Activated T-cell treated with anti-CD3 and anti-CD28 coated beads for 4 hours (primary cell): ENCODE measurements at places on chromosomes 11 and 22.

DNA sequence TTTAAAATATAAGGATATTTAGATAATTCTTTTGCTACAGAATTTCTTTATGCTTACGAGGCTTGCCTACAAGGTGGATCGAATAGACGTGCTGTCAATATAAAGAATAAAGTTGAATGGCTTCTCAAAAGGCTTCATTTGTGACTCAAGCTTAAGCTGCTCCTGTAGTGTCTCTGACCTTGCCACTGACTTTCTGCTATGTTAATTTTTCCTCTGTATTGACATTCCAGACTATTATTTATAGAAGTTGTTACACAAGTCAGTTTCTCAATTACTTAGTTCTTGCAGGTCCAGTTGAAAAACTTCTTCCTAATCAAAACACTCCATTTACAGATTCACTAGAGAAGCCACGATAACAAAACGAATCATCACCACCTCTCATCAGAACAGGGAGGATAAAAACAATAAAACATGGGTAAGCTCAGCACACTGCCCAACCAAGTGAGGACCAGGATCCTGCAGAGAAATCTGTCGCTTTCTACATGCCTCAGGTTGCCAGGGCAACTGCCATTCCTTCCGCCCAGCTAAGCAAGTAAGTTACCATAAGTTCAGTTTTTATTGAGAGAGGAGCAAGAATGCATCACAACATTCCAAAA, 39.0 kb upstream of the CHKA start:
- DNase-seq = no peak

DNA sequence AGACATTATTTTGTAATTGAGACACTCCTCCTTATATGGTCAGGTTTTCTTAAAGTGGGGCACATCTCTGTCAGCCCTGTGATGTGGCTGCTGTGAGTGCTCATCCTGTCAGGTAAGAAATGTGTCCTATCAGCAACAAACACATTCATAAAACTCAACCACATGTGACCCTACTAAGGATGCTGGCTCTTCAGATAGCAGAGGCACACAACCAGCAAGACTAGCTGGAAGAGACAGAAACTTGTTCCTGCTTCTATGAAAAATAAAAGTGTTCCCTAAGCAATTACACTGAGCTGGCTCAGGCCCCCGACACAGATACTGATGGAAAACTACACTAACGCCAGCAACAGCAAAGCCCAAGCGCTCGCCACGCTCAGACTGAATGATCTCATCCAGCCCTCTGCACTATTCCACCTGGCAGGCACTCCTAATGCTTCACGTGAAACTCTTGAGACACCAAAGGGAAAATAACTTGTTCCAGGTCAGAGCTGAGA, 49.8 kb upstream of the CYP2D6 start:
- no peak for DNase-seq

- no peak for DNase-seq
These were observed 80.9 kb upstream of the MYO18B start for GRCh38 chr22:25661073-25661472.

- DNase-seq = no peak
These were observed 26.9 kb downstream of the CD82 start for GRCh38 chr11:44592125-44592940.

DNA sequence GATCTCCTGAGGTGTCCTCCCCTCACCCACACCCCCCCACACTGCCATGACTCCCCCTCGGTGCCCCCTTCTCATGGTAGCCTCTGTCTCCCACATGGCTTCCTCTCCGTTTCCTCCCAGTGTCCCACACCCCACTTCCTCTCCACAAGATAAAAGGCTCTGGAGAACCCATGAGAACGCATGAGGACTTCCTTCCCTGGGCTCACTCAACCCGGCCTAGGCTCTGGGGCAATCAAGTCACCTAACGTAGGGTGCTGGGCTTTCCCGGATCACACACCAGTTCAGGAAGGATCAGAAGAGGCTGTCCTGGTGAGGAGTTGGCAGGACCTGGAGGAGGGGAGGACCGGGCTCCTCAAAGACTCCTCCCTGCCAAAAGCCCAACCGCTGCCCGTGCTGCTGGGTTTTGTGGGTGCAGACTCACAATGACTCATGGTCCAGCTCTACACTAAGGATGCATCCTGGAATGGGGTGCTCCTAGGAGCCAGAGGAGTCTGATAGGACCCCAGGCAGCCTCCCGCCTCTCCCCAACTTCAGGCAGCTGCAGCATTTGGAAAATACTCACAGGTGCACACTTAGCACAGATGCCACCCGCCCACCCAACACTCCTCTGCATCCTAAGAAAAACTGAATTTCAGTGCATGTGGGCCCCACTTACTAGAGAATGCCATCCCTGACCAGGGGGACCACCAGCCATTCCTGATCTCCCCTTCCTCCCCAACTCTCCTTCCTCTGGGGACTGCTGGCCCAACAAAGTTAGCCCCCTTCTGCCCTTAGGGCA, 21.0 kb downstream of the SLC22A12 start:
- DNase-seq = no peak

DNA sequence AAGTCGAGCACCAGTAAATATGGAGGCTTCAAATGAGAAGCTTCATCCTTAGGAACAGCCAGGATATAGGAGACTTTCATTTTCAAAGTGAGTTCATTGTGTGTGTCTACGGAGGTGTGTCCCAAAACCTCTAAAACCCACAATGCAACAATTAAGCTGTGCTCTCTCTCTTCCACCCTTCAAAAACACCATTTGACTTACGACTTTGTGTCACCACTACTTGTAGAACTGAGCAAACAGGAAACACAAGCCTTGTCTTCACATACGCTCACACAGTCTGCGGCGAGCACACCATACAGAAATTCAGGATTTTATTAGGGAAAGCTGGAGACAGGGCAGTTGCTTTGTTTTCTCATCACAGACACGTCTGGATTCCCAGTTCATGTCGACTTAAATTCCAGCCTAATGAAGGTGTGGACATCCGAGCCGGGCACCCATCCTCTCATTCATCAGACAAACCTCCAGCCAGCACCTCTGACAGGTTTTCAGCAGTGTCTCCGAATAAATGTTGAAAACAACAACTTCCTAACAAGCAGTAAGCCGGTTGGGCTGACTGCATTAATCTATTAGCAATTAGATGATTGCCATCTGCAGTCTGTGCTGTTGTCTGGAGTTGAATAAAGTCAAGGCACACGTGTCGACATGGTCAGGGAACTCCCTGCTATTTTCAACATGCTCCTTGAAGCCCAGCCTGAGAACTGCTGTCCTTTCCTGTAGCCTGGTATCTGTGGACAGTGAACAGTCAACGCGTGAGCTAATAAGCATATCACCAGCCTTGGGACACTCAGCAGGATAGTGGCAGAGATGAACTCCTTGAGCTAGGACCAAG, 1411.1 kb downstream of the BRD1 start:
- no peak for DNase-seq

DNA sequence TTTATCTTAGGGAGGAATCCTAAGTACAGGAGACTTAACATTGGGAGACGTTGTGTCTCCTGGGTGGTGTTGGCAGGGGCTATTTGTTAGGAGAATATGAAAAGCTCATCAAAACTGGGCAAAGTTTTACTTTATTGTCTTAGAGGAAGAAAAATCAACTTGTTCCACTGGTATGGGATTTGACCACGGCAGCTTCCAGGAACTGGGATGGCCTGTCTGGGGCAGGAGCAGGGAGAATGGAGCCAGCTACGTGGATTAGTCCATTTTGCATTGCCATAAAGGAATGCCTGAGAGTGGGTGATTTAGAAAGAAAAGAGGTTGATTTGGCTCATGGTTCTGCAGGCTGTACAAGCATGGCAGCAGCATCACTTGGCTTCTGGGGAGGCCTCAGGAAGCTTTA, 198.4 kb downstream of the ADAMTS15 start:
- DNase-seq = no peak

DNA sequence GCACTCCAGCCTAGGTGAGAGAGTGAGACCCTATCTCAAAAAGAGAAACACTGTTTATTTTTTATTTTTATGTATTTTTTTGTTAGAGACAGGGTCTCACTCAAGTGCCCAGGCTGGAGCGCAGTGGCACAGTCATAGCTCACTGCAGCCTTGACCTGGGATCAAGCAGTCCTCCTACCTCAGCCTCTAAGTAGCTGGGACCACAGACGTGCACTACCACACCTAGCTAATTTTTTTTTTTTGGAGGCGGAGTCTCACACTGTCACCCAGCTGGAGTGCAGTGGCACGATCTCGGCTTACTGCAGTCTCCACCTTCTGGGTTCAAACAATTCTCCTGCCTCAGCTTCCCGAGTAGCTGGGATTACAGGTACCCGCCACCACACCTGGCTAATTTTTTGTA, 6.4 kb downstream of the RBX1 start:
- DNase-seq = no peak

GRCh38 chr11:66221012-66221411, 47.4 kb upstream of the RAB1B start:
- DNase-seq = no peak

DNA sequence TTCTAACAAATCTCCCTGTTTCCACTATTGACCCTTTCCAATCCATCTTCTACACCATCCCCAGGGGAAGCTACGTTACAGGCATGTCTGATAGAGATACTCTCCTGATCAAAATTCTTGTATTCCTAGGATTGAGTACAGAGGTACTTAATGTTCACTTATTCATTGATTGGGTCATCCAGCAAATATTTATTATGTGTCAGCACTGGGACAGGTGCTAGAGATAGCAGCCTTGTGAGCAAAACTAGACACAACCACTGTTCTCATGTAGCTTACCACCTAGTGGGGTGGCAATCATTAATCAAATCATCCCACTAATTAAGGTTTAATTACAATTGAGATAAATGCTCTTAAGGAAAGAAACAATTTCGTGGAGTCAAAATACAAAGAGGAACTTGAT, 9.4 kb upstream of the RTCB start:
- DNase-seq = no peak

DNA sequence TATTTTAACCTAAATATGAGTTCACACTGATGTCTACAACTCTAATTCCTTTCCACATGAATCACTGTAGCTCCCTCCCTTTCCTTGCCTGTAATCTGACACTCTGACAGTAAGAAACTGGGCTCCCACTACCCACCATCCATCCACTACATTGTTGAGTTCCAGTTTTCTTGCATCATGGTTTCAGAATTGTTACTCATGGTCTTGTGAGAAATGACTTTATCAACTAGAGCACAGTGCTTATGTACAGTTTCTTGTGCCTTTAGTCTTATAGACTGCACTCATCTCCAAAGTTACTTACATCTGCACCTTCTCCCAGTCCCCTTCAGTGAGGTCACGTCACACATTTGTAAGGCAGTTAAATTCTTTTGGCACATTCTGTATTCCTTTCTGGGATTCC, 78.6 kb downstream of the RTL6 start:
- no peak for DNase-seq

GRCh38 chr22:44125421-44125820, 55.3 kb upstream of the PARVG start:
- DNase-seq = no peak

GRCh38 chr11:64624883-64625481, 34.0 kb downstream of the SLC22A12 start:
- DNase-seq = no peak

DNA sequence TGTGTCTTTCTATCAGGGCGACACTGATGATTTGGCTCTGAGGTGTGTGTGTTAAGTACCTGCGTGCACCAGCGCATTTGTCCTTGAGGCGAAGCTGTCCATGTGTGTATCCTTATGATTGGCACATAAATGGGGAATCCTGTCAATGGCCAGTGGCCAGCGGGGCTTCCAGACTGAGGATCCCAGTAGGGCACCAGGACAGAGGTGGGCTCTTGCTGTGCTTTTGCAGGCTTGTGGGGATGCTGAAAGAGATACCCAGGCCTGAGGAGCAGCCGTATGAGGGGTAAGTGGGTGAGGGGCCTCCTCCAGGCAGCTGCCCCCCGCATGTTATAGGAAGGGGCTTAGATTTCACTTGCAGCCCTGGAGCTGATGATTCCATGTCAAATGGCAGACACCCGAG, 156.8 kb downstream of the ST3GAL4 start:
- DNase-seq = no peak

DNA sequence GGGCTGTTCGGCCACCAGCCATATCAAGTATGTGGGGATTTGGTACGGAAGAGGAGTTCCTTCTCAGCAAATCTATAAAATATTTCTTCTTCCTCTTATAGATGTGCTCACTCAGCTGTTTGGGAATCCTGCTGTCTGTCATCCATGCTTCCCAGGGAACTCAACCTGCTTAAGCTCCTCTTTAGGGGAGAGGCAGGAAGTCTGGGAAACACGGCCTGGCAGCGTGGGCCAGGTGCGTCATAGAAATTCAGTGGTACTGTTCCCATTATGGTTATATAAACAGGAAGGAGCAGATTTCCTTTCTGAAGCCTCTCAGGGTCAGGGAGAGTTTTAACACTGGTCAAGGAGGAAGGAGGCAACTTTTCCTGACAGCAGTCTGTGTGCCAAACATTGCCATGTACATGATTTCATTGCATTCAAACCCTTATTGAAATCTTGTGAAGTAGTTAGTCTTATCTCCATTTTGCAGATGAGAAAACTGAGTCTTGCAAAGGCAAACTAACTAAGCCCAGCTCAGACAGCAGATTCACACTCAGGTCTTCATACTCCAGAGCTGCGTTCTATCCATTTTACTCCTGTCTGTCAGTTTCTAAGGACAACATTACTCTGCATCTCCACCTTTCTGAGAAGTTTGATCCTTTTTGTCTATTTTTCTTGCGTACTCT, 35.4 kb upstream of the AMOTL1 start:
- DNase-seq = no peak

- no peak for DNase-seq
These were observed 32.3 kb upstream of the P2RY2 start for GRCh38 chr11:73185680-73186293.

DNA sequence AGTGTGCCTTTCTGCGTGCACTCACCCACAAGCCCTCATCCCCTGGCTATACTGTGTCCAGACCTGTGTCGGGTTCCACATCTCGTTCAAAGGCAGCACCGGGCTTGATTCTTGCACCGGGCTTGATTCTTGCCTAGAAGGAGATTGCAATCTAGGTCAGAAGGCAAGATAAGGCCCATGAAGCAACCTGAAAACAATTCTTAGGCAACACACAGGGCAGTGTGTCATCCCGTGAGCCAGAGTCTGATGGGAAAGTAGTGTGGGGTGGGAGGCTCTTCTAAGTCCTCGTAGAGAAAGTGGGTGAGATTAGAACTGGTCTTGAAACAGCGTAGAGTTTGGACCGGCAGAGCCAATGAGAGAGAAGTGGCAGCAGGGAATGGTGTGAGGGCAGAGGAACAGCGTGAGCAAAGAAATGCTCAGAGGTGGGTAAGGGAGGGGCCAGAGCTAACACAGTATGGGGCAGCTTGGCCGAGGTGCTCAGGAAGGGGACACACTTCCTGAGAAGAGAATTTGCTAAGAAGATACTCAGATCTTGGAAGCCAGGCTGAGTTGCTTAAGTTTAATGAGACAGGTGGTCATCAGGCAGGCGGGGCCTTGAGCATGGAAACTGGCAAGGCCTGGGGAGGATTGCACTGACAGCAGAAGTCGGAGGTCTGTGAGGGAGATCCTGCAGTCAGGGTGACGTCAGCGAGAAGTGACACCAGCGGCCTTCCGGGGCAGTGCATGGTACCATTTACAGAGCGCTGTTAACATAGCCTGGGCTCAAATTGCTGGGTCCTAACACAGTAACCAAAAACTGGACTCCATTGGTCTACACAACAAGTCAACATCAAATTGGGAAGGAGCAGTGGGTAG, 40.7 kb upstream of the DKK3 start:
- DNase-seq = no peak

GRCh38 chr11:95230810-95231126, 234 bp downstream of the SESN3 start:
- no peak for DNase-seq

- no peak for DNase-seq
These were observed 2.8 kb upstream of the CCND1 start for GRCh38 chr11:69637941-69638871.

GRCh38 chr22:44427611-44428470, 70.2 kb downstream of the RTL6 start:
- no peak for DNase-seq

- no peak for DNase-seq
These were observed 55.6 kb upstream of the GRK3 start for GRCh38 chr22:25508761-25509321.
